ENCODE measurements at places on chromosomes 2 and 18.

GRCh38 chr18:23536204-23536603 is 32.9 kb downstream of the RMC1 start:
- DNase-seq = no peak

DNA sequence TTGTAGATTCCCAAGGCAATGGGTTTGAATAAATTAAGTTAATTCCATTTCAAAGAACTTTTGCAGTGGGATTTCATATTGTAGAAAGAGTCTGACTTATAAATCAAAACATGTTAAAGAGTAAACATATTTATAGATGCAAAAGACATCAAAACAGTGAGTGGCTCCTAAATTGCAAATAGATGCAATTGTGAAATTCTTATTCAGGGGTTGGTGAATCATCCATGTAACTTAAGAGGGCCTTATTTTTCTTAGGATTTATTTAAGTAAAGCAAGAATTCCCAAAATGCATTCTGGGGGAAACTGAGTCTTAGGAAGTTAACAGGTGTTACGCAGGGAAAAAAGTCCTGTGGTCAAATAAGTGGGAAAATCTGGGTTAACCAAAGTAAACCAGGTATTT is 11.3 kb downstream of the TANC1 start:
- no peak for DNase-seq

GRCh38 chr2:230794497-230794896 is 70.2 kb upstream of the ITM2C start:
- DNase-seq = no peak

GRCh38 chr2:18339326-18339725 is 221.1 kb downstream of the RDH14 start:
- DNase-seq = no peak

DNA sequence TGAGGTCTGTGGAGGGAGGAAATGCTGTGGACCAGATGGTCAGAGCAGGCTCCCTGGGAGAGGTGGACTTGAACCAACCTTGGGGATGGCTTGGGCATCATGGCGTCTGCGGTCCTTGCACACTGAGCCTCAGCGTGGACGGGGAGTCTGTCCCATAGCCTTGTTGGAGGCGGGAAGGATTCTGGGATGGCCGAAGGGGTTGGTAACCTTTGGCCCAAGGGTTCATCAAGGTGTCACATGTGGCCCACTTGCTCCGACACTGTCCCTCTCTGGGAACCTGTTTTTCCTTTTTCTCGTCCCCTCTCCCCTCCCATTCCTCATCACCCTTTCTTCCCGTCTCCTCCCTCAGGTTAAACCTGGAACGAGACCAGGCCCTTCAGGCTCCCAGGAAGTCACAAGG is 66.4 kb downstream of the MAPK4 start:
- no peak for DNase-seq

GRCh38 chr18:36176711-36177110 is 10.6 kb upstream of the MOCOS start:
- DNase-seq = peak; percentile 87

DNA sequence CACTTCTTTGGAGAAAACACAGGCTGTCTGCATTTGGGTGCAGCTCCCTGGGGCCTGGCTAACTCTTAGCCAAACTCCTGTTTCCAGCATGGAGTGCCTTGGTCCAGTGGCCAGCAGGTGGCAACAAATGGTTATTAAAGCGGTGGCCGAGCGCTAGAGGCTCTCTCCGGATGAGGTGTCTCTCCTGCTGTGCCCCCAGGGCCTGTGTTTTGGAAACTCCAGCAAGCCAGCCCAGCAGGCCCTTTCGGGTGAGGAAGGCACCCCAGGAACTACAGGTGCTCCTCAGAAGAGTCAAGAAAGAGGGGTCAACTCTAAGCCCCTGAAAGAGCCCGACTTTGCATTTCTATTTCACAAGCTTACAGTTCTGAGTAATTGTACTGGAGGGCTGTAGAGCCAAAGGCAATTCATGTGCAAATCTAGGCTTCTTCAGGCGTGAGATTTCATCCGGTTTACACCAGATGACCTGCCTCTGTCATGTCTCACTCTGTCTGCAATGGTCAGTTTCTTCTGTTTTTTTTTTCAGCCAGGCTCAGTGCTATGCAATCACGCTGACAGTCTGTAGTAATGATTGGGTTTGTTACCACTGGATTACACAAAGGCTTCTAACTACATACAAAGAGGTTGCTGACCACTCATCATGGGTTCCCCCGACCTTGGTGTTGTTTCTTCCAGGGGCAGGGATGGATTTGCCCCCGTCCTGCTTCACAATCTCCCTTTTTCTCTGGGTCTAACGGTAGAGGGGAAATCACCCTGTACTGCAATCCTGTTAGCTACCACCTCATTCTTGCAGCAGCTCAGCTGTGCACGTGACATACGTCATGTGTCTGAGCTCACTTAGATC is 7.6 kb upstream of the CHRNA1 start:
- DNase-seq = peak; percentile 66

DNA sequence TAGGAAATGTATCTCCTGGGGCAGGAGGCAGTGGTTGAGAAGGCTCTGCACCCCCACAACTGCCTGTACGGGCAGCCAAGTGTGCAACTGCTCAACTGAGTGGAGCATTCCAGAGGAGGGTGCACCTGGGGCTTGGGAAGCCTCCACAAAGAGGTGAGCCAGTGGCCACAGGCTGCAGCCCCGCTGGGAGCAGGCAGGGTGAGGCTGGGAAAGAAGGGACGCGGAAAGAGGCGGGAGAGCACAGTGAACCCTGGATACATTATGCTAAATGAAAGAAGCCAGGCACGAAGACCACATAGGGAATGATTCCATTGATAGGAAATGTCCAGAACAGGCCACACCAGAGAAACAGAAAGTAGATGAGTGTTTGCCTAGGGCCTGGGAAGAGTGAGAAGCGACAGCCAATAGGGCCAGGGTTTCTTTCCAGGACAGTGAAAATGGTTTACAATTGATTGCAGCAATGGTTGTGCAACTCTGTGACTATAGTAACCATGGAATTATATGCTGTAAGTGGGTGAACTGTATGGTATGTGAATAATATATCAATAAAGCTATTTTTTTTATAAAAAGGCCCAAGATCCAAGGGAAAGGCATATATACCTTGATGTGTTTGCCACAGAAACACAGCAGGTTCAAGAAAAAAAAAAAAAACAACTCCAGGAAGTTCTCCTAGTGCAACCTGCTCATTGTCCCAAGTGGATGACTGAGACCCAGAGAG is 82.4 kb downstream of the DDX1 start:
- DNase-seq = no peak

DNA sequence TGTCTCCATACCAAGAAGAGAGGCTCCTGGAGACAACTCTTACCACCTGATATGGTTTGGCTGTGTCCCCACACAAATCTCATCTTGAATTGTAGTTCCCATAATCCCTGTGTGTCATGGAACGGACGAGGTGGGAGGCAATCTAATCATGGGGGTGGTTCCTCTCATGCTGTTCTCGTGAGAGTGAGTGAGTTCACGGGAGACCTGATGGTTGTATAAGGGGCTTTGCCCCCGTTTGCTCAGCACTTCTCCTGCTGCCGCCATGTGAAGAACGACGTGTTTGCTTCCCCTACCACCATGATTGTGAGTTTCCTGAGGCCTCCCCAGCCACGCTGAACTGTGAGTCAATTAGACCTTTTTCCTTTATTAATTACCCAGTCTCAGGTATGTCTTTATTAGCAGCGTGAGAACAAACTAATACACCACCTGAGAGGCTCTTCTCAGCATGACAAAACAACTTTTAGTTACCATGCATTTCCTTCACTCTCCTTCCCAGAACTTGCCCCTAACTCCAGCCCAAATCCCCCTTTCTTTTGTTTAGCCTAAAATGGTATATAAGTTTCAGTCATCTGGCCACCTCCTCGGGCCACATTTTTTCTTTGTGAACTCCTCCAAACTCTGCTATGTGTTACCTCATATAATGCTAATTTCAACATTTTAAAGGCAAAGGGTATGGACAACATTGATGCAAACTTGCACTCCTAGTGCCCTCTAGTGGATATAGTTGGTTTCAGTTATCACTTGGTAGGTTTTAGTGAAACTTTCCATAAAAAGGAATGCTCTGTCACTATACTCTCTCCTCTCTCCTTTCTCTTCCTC is 58.6 kb upstream of the SLC25A52 start:
- peak; percentile 8 for DNase-seq

DNA sequence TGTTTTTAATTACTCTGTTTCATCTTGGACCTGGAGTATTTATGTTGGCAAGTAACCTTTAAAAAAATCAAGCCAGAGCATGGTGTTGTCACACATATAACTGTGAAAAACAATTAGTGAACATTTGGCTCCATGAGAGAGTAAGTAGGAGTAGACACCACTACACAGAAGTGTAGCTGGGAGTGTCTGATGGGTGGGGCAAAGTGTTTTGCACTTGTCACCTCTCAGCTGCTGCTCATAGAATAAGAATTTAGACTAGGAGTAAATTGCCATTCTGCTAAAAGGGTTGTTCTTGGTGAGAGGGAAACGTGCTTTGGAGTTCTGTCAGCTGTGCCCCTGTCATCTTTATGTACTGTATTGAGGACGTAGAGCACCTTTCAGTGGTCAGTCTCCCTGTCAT is 114.5 kb downstream of the TTC27 start:
- DNase-seq = no peak

DNA sequence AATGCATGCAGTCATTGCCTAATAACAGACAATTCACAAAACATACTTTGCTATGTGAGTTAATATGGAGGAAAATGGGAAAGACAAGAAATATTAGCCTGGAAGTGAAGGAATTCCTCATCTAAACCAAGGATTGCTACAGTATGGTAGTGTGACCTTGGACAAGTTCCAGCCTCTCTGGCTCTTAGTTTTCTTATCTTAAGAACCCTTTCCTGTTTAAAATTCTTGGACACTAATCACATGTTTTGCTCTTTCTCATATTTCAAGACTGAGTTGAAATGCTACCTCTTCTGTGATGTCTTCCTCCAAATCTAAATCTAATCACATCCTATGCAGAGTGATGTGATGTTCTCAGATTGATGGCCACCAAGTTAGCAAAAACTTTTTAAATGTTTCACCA is 20.8 kb upstream of the ADAM23 start:
- no peak for DNase-seq

GRCh38 chr2:196534495-196534894 is 105.0 kb upstream of the CCDC150 start:
- DNase-seq = no peak

Measured in HS-5 (cell line).